Glutamatergic neuron (in vitro differentiated cells): ENCODE measurements at places on chromosomes 2 and 18. TPM values are rescaled to one million over a fixed set of nuclear protein-coding genes. Genes with fewer than 3 reads are reported as not detected.
A peak's percentile ranks its signal among the peaks of the same experiment; 100 is the strongest.

The AP1S3 gene
- 3.1 TPM for total RNA-seq

The TWIST2 gene
- total RNA-seq = not detected

DNA sequence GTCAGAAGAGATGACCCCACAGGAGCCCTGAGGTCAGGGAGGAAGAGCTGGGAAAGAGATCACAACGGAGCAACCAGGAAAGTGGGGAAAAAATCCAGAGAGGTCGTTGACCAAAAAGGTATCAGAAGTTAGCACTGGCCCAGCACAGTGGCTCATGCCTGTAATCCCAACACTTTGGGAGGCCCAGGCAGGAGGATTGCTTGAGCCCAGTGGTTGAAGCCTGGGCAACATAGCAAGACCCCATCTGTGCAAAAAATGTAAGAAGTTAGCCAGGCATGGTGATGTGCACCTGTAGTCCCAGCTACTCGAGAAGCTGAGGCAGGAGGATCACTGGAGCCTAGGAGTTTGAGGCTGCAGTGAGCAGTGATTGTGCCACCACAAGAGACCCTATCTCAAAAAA lies 121.5 kb downstream of the GBX2 start:
- no peak for DNase-seq
- H3K4me3 ChIP-seq = no peak overlapping the region
- H3K36me3 ChIP-seq = peaks cover 12% of the 10 kb centered on the region
- H3K27me3 ChIP-seq = peaks cover 14% of the 10 kb centered on the region

DNA sequence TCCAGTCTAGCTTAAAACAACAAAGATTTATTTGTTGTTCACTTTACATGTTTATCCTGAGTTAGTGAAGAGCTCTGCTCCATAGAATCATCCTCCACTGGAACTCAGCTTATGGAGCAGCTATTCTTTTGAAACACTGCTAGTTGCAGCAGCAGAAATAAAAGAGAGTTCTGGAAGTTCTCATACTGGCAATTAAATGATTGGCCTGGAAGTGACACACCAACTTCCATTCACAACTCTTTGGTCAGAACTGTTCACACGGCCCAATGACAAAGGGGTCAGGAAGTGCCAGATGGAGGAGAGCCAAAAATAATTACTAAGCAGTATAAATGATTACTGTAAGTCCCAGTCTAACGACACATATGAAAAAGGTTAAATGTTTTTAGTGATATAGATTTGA lies 39.1 kb downstream of the FBXO11 start:
- H3K27ac ChIP-seq = no peak overlapping the region
- H3K4me1 ChIP-seq = peaks cover 22% of the 10 kb centered on the region
- DNase-seq = no peak
- no peaks in the 10 kb centered on the region for H3K36me3 ChIP-seq

DNA sequence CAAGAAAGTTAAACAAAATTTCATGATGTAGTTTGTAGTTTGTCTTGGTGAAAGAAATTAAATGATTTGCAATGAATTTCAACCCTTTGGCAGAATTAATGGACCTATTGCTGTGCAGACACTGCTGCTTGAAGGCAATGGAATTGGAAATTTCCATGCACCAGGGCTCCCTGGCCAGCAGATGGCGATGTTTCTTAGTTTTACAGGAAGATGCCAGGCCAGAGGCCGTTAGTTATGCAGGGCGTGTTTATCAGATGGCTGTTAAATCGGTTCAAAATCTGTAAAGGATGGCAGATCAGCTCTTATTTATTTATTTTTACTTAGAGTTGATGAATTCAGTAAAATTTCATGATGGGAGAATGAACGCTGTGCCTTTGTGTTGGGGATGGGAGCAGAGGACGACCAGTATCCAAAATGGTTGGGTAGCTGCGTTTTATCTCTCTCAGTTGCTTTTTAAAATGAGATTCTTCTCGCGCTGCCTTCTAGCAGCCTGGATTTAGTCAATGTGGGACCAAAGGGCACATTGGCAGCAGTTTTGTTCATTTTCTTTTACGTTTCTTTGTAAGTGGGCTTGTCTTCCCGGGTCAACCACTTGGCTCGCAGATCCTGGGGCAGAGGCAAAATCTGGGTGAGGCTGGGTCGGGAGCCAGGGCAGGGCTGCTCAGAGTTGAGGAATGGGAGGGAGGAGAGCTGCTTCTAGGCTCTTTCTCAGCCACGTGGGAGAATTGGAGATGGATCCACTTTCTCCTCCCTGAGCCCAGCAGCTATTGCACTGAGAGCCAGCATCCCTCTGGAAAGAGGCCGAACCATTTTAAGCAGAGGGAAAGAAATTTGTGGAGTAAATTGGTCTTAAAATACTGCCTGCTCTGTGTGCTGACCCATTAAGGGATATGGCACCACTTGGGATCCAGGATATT lies 344.0 kb downstream of the PIK3C3 start:
- no peak overlapping the region for H3K4me3 ChIP-seq
- H3K27me3 ChIP-seq = no peaks in the 10 kb centered on the region
- H3K36me3 ChIP-seq = no peaks in the 10 kb centered on the region
- H3K4me1 ChIP-seq = peaks cover 24% of the 10 kb centered on the region
- DNase-seq = peak; percentile 83

GRCh38 chr2:176187899-176188773 lies at the start of gene HOXD1:
HOXD1 (plus strand) TSS chr2:176188668; CDS start chr2:176188802, 134 bp downstream.
- peaks cover 7% of the 10 kb centered on the region for H3K36me3 ChIP-seq
- H3K4me3 ChIP-seq = peak within 1 kb of the TSS; percentile 77
- DNase-seq = peak; percentile 39
- H3K4me1 ChIP-seq = no peaks in the 10 kb centered on the region
- peaks cover 18% of the 10 kb centered on the region for H3K27me3 ChIP-seq

DNA sequence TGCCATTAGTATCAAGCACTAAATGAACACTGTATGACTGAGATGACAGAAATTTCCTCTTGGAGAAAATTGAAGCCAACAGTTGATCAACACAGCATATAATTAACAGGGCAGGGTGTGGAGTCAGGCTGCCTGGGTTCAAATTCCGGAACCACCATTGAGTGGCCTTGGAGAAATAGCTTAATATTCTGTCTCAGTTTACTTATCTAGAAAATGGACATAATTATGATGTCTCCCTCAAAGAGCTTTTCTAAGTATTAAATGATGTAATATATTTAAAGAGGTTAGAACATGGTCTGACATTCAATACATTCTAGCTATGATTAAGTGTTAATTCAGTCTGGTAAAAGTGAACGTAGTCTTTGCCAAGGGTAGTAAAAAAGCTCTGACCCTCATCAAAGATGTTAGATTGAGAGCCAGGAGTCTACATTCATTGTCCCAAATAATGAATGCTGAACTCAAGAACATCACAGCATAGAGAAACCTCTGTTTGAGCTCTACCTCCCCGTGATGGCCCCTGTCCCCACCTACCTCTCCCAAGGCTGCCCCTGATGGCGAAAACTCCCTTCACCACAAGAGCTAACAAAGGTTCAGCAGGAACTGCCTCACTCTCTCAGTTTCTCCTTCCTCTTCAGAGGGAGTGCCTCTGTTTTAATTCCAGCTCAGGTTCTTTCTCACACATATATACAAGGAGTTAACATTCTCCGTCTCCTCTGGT lies 2.7 kb upstream of the VWA3B start:
- no peak overlapping the region for H3K27ac ChIP-seq
- H3K4me1 ChIP-seq = peaks cover 4% of the 10 kb centered on the region
- no peaks in the 10 kb centered on the region for H3K36me3 ChIP-seq
- H3K27me3 ChIP-seq = no peaks in the 10 kb centered on the region
- no peak for DNase-seq
- no peak overlapping the region for H3K4me3 ChIP-seq

DNA sequence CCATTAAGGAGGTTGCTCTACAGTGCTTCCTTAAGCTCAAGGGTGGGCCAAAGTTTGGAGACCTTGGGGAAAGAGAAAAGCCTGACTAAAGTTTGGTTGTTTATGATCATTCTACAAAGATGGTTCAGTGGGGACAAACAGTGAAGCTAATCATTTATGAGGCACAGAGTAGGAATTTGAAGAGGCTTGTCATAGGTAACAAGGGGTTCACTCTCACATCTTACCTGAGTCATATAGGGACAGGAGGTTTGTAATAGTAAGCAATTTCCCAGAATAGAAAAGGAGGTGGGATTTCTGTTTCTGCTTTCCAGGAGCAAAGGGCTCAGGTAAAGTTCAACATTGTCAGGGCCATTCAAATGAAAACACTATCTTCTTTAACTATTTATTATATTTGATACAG lies 787.9 kb downstream of the CPS1 start:
- H3K4me3 ChIP-seq = no peak overlapping the region
- no peaks in the 10 kb centered on the region for H3K4me1 ChIP-seq
- DNase-seq = no peak

- no peak overlapping the region for H3K4me3 ChIP-seq
- no peak for DNase-seq
- H3K27me3 ChIP-seq = no peaks in the 10 kb centered on the region
- no peaks in the 10 kb centered on the region for H3K4me1 ChIP-seq
- H3K36me3 ChIP-seq = no peaks in the 10 kb centered on the region
Measured at GRCh38 chr2:190207930-190208329, 111.7 kb downstream of the HIBCH start.

The LOXL3 gene
- 64.2 TPM for total RNA-seq

GRCh38 chr2:209441541-209441940 lies 17.7 kb downstream of the MAP2 start:
- H3K27me3 ChIP-seq = no peaks in the 10 kb centered on the region
- H3K27ac ChIP-seq = no peak overlapping the region
- no peak for DNase-seq
- no peaks in the 10 kb centered on the region for H3K36me3 ChIP-seq
- H3K4me3 ChIP-seq = no peak overlapping the region

DNA sequence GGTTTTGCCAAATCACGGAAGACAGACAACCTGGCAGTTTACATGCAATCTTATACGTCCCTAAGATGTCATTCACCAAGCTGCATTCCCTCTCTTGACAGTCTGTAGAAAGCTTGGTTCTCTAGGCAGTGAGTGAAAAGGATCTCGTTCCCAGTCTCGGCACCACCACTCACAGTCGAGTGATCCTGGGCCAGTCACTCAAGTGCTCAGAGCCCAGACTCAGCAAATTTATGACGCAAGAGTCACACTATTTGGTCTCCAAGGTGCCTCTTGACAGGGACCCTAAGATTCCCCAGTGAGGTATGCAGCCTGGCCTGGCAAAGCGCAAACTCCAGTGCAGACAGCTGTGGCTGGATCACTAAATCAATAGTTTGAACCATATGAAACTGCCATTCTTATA lies 77.9 kb downstream of the EIPR1 start:
- peak overlapping the region; percentile 82 for H3K27ac ChIP-seq
- peaks cover 52% of the 10 kb centered on the region for H3K4me1 ChIP-seq
- H3K36me3 ChIP-seq = peaks cover 8% of the 10 kb centered on the region
- DNase-seq = no peak
- H3K4me3 ChIP-seq = peak overlapping the region; percentile 55
- peaks cover 9% of the 10 kb centered on the region for H3K27me3 ChIP-seq

DNA sequence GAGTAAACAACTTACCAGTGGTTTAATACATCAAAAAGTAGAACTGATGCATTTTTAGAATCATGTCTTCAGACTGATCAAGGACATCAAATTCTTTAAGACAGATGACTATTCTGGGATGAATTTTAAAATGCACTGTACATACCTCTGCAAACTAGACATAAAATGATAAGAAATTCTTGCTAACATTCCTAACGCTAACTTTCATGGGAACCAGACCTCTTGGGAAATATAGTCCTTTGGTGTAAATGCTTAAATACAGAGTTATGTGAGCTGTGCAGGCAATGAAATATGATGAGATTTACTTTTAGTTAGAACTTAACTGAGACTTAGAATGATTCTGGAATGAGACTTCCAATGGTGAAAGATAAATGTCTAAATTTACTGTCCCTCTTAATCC lies 562.0 kb downstream of the NR4A2 start:
- no peak overlapping the region for H3K4me3 ChIP-seq
- peaks cover 10% of the 10 kb centered on the region for H3K36me3 ChIP-seq
- no peaks in the 10 kb centered on the region for H3K4me1 ChIP-seq
- no peak for DNase-seq
- no peaks in the 10 kb centered on the region for H3K27me3 ChIP-seq

GRCh38 chr2:101820519-101820918 lies 123.0 kb downstream of the MAP4K4 start:
- no peak for DNase-seq
- H3K4me1 ChIP-seq = peaks cover 65% of the 10 kb centered on the region
- H3K27me3 ChIP-seq = peaks cover 10% of the 10 kb centered on the region
- H3K36me3 ChIP-seq = no peaks in the 10 kb centered on the region

The EPAS1 gene
- not detected for total RNA-seq

GRCh38 chr2:79235135-79235534 lies 75.6 kb upstream of the REG3A start:
- H3K36me3 ChIP-seq = no peaks in the 10 kb centered on the region
- H3K4me1 ChIP-seq = no peaks in the 10 kb centered on the region
- no peak for DNase-seq
- H3K4me3 ChIP-seq = no peak overlapping the region

The PIK3C3 gene
- total RNA-seq = 74.6 TPM

DNA sequence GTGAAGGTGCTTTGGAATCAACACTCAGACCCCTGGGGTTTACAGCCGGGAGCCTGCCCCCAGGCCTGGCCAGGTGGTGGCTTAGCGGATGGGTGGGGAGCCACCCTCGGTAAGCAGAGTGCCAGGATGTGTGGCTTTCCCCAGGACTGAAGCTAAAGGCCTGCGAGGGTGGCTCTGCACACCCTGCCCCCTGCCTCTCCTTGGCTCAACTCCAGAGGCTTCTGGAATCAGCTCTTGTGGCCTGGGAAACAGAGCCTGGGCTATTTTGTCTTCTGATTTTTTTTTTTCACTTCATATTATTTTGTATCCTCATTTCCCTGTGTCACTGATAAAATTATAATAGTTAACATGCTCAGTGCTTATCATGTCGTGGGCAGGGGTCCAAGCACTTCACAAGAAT lies 79.8 kb downstream of the RHOB start:
- no peak overlapping the region for H3K4me3 ChIP-seq
- DNase-seq = no peak
- H3K27ac ChIP-seq = no peak overlapping the region
- H3K4me1 ChIP-seq = peaks cover 21% of the 10 kb centered on the region
- peaks cover 9% of the 10 kb centered on the region for H3K27me3 ChIP-seq

DNA sequence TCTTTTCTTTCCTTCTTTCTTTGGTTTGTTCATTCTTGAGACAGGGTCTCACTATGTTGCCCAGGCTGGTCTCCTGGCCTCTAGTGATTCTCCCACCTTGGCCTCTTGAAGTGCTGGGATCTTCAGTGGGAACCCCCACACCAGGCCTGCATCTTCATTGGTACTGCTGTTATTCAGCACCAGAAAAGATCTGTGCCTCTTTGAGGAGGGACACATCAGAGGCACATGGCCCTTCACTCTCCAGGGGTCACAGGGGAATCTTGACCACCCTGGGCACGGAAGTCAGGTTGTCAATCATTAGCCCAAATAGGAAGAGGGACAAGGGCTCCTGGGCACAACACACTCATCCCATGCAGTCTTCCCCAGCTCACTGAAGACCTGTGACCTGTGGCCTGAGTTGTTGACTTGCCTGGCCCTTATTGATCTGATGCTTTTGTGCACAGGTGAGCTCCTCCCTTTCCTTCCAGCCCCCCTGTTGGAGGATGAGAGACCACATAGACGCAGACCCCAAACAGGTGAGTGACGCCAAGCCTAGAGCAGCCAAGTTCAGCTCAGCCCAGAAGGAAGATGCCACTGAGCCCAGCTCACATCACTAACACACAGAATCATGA lies 33.0 kb upstream of the ODC1 start:
- DNase-seq = no peak
- no peak overlapping the region for H3K27ac ChIP-seq
- H3K36me3 ChIP-seq = no peaks in the 10 kb centered on the region
- H3K27me3 ChIP-seq = peaks cover 6% of the 10 kb centered on the region
